ENCODE measurements at places on chromosomes 11 and 22.

DNA sequence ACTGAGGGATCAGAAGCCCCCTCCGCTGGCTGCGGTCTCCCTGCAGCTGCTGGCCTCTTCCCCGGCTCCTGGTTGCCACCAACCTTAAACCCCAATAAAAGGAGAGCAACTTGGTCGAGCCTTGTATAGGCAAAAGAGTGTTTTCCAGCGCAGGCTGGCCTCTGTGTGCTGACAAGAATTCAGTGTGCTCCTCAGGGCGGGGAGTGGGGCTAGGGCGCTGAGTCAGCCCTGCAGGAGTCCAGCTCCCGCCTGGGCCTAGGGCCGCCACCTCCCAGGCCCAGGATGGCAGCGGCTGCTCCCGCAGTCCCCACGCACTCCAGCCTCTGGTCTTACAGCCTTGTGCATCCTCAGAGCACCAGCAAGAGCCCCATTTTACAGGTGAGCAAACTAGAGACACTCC, at the start of gene SHISAL1:
SHISAL1 (minus strand) TSS at position 186 of the 400 bp plus-strand sequence. CDS start 12,006 bp downstream, outside the sequence.
- no peak within 1 kb of the TSS for H3K4me3 ChIP-seq
- no peak within 1 kb of the TSS for H3K27ac ChIP-seq
- no peaks in the 10 kb centered on the region for H3K36me3 ChIP-seq
- H3K27me3 ChIP-seq, result no peaks in the 10 kb centered on the region

DNA sequence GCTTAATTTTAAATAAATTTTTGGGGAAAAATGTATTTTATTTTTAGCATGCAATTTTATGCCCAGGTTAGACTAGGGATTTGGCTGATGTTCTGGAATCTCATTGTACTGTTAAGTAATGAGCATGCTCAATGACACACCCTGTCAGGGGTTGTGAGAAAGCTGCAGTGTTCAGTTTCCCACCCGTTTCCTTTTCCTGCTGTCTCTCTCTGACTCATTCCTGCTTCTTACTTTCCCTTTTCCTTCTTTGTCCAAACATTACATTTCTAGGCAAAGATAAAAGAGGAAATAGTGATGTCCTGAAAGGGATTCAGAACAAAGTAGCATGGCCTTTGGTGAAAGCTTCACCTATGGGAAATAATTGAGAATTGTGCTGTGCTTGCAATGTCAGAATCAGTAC, 22.7 kb downstream of the OOSP3 start:
- H3K27ac ChIP-seq, result no peak overlapping the region
- no peak for DNase-seq
- no peaks in the 10 kb centered on the region for H3K36me3 ChIP-seq
- H3K4me1 ChIP-seq, result no peaks in the 10 kb centered on the region

GRCh38 chr22:40512426-40513136, 123.9 kb downstream of the MRTFA start:
- no peak for DNase-seq
- peaks cover 2% of the 10 kb centered on the region for H3K4me1 ChIP-seq
- no peaks in the 10 kb centered on the region for H3K36me3 ChIP-seq
- no peak overlapping the region for H3K4me3 ChIP-seq

DNA sequence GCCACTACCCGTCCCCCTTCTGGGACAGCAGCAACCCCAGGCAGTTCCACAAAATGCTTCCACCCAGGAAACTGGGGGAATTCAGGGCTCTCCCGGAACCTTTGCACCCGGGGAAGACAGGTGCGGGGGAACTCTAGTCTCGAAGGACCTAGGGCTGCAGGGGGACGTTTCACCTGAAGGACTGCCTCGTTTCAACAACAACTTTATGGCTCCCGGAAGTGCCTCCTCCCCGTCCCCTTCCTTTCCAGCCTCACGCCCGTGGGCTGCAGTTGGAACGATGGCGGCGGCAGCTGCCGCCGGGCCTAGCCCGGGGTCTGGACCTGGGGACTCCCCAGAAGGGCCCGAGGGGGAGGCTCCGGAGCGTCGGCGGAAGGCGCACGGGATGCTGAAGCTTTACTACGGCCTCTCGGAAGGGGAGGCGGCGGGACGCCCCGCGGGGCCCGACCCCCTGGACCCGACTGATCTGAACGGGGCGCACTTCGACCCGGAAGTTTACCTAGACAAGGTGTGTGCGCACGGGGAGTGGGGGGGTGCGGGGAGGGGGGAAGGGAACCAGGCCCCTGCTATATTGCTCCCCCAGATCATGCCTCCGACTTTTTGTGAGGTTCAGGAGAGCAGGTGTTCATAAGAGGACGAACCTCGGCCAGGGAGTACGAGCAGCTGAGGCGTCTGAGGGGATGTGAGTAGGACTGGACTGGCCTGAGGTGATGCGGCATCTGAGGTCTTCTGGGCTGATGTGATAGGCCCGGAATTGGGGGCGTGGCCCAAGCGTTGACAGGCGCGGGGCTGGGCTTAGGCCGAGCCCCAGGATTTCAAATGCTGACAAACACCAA, at the start of gene VPS51:
VPS51 (plus strand) TSS at position 241 of the 833 bp plus-strand sequence; CDS start at position 278, 37 bp downstream.
- peak within 1 kb of the TSS; percentile 78 for H3K27ac ChIP-seq
- H3K27me3 ChIP-seq, result no peaks in the 10 kb centered on the region
- peaks cover 17% of the 10 kb centered on the region for H3K36me3 ChIP-seq
- peaks cover 23% of the 10 kb centered on the region for H3K4me1 ChIP-seq

DNA sequence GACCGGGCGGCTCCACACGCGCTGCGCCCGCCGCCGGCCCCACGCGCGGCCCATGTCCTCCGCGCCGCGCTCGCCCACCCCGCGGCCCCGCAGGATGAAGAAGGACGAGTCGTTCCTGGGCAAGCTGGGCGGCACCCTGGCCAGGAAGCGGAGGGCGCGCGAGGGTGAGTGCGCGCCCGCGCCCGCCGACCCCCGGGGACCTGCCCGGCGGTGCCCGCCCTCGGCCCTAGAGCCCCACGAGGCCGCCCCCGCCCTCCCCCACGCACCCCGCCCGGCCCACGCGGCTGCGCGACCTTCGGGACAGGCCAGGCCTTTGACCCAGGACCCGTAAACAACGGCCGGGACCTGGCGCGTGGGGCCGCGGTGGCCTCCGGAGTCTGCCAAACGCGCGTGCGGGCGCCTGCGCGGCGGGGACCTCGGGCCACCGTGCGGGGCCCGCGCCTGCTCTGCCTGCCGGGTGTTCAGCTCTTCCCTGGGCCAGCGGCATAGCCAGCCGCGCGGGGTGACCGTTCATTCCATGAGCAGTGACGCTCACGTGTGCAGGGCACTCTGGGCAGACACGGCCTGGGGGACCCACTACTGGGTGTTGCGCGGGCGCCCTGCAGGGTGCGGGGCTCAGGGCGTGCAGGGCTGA, at the start of gene PARVB:
PARVB (plus strand) TSS at position 15 of the 634 bp plus-strand sequence; CDS start at position 53, 38 bp downstream.
- H3K4me1 ChIP-seq, result peaks cover 41% of the 10 kb centered on the region
- peak within 1 kb of the TSS; percentile 15 for H3K27ac ChIP-seq
- H3K36me3 ChIP-seq, result no peaks in the 10 kb centered on the region
- peaks cover 19% of the 10 kb centered on the region for H3K27me3 ChIP-seq
- H3K4me3 ChIP-seq, result peak within 1 kb of the TSS; percentile 61

GRCh38 chr11:104725796-104726408, 172.4 kb downstream of the CASP12 start:
- H3K36me3 ChIP-seq, result no peaks in the 10 kb centered on the region
- H3K27ac ChIP-seq, result no peak overlapping the region
- no peaks in the 10 kb centered on the region for H3K27me3 ChIP-seq
- no peak for DNase-seq

DNA sequence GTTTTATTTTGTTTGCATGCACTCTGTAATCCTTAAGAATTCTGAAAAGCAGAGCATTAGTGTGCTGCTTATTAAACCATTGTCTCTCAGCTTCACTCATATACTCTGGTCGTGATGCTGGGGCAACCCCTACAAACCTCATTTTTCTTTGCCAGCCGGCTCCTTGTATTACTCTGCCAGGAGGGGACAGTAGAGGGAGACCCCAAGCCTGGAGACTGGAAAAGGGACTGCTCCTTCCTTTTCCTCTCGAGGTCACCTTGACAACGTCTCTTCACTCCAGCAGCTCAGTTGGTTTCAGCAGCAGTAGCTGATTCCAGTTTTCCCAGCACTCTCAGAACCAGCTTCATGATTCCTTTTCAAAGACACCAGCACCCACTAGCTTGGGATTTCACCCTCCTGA, 2.8 kb upstream of the JHY start:
- H3K4me1 ChIP-seq, result peaks cover 15% of the 10 kb centered on the region
- H3K36me3 ChIP-seq, result no peaks in the 10 kb centered on the region
- no peak overlapping the region for H3K27ac ChIP-seq
- no peak for DNase-seq
- no peaks in the 10 kb centered on the region for H3K27me3 ChIP-seq

- H3K27me3 ChIP-seq, result no peaks in the 10 kb centered on the region
- DNase-seq, result no peak
- peak overlapping the region; percentile 34 for H3K27ac ChIP-seq
- H3K36me3 ChIP-seq, result peaks cover 45% of the 10 kb centered on the region
- peaks cover 53% of the 10 kb centered on the region for H3K4me1 ChIP-seq
- no peak overlapping the region for H3K4me3 ChIP-seq
Observed at GRCh38 chr11:119109843-119110242, 2.7 kb downstream of the C2CD2L start.

Measured in CD4-positive, alpha-beta T cell (primary cell).